ENCODE measurements at places on chromosomes 6 and 20. TPM values are rescaled to one million over a fixed set of nuclear protein-coding genes. Genes with fewer than 3 reads are reported as not detected.
A peak's percentile ranks its signal among the peaks of the same experiment; 100 is the strongest.

GRCh38 chr6:37452522-37452921 is 19.5 kb downstream of the CMTR1 start:
- no peak for DNase-seq

DNA sequence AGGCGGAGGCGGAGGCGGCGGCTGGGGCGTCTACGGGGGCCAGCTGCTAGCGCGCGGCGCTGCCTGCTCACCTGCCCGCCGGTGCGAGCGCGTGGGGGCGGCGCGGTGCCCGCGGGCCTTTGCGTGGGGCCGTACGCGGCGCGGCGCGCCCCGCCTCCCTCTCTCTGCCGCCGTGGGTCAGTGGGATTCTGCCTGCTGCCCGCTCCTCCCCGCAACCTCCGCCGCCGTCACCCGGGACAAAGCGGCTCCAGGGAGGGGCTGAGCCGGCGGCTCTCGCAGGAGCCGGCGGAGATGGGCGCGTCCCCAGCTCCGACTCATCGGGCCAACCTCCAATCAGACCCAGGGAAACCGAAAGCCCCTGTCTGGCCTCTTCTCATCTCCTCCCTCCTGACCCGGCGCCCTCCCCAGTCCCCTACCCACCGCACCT is at the start of gene RCAN2:
Gene RCAN2, minus strand, starts transcription at position 249 of the 427 bp plus-strand sequence.
- peak; percentile 85 for DNase-seq

GRCh38 chr6:36862164-36862847 is 12.3 kb downstream of the PPIL1 start:
- DNase-seq, result no peak

DNA sequence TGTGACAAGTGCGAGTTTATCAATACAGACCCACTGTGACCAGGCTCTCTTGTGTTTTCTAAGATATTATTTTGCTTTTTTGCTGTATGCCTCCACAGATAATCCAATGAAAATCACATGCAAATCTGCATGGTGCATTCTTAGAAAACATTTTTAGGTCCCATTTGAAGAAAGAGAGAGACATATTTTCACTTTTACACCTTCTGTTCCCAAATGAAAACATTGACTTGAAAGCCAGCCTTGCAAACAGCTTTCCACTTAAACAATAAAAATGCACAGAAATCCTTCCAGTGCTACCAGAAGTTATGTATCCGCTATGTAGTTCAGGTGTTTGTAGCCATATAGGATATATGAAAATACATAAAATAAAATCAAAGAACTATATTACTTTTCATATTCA is 618.0 kb downstream of the CDH26 start:
- no peak for DNase-seq

- no peak for DNase-seq
These were observed 457.8 kb downstream of the HACE1 start for GRCh38 chr6:104401926-104402325.

- DNase-seq, result no peak
These were observed 28.5 kb downstream of the OSBPL2 start for GRCh38 chr20:62266851-62267250.

GRCh38 chr6:136887953-136888352 is 34.1 kb upstream of the SLC35D3 start:
- DNase-seq, result no peak

DNA sequence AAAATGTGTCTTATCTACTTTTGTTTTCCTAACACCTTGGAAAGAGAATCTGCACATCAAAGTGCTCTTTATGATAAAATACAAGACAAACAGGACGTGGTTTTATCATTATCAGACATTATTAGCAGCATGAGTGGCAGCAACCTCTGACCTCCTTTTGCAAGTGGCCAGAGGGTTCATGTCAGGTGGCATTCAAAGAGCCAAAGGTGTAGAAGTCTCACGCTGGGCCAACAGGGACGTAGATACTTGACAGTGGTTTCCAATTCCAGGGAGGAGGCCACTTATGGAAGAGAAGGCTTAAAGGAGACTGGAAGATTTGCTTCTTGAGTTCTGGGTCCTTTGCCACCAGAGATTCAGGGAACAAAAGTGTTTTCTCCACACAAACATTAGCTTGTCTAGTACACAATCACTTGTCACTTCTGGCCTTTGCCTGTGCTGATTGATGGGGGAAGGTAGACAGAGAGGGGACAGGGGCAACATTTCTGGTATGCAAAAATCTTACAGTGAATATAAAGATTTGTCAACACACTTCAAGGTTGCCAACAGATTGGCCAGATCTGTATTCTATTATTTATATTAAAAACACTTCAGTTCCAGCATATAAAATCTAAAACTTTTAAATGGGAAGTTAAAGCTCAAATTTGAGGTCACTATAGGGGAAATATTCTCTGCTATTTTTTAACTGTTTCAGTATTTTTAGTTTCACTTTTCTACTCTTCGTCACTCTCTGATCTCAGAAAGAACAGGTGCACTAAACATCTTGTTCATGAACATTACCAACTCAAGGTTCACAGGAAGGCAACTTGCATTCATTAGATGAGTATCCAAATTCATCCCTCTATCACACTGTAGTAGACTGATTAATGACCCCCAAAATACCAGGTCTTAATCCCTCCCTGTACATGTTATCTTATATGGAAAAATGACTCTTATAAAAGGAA is 52.1 kb upstream of the FBXO30 start:
- DNase-seq, result no peak

GRCh38 chr6:30687659-30688431 is 1.4 kb upstream of the PPP1R18 start:
- DNase-seq, result no peak

- DNase-seq, result no peak
These were observed 88.3 kb downstream of the CEBPB start for GRCh38 chr20:50278684-50279531.

GRCh38 chr6:154715446-154715845 is 17.8 kb upstream of the SCAF8 start:
- DNase-seq, result no peak

DNA sequence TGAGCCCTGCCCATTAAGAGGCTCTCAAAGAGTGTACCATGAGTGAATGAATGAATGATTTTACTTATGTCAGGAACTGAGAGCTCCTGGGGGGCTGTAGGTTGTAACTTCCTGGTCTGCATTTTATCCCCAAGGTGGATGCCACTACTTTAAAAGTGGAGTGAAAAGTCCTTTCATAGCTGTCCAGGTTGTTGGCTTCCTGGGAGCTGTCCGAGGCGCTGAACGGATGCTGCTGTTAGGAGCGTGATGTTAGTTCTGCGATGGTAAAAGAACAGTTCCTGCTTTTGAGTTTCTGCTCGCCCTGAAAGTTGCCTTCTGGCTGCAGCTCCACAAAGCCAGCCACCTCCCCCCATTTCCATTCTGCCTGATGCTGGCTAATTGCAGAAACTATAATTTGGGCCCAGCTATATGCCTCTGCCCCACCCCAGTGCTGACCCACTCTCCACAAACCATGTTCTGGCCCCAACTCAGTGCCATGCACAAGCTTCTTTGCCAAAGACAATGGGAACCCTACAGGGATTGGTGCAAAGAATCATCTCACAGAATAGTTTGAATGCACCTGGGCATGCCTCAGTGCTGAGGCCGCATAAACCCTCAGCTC is 330.9 kb upstream of the CDH4 start:
- DNase-seq, result no peak

GRCh38 chr20:31547017-31547675 is 32.9 kb downstream of the HM13 start:
- peak; percentile 78 for DNase-seq

DNA sequence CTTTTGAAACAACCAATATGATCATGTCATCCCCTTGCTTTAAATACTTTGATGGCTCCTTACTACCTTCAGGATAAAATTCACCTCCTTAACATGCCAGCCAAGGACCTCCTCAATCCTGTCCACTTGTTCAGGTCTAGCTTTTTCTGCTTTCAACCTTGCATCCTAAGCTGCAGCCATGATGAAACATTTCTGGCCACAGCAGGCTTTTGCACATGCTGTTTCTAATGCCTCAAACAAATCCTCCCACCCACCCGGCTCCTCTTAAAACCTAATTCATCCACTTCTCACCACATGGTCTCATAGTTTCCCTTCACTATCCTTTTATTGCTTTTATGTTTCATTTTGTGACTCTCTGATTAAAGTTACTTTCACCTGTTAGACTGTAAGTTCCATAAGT is 124.6 kb downstream of the MYB start:
- no peak for DNase-seq

- DNase-seq, result no peak
These were observed 254.8 kb upstream of the STXBP5 start for GRCh38 chr6:146949425-146949824.

DNA sequence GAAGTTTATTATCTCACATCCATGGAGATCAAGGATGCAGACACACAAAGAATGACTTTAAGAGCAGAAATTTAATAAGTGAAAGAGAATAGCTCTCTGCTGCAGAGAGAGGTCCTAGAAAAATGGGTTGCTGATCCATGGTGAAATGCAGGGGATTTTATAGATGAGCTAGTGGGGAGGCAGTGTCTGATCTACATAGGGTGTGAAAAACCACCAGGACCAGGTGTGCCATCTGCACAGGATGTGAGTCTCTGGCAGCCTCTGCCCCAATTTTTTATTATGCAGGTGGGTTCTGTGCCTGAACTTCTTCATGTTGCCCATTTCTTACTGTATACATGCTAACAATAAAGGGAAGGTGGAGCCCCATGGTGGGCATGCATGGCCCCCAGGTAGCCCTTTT is 19.9 kb upstream of the NANP start:
- DNase-seq, result no peak

- no peak for DNase-seq
These were observed 301.4 kb downstream of the LAMA2 start for GRCh38 chr6:129184324-129184723.

- DNase-seq, result no peak
These were observed 38.3 kb upstream of the MRPS18A start for GRCh38 chr6:43725643-43726580.

DNA sequence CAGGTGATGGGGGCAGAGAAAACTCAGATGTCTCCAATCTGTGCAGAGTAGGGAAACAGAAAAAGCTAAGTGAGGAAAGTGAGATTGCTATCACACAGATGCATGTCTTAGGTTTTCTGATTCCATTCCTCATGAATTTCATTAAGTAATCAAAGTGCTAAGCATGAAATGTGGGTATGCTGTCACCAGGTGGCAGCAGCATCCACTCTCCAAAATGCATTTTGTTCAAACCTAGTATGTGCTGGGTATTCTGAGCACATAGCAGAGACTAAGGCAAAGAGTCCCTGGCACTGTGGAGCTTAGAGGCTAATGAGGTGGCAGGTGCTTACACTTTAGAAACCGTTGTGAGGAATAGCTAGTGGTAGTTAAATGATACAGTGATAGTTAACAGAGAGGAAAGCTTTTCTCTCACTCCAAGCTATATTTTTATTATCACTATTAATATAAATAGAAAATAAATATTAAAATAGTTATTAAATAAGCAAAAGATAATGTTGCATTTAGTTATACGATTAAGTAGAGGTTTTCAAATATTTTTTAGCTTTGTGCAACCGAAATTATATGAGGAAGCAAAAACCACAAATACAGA is 179.5 kb downstream of the CDH26 start:
- DNase-seq, result peak; percentile 5

GRCh38 chr20:46010491-46011391 is 2.0 kb downstream of the MMP9 start:
- no peak for DNase-seq

GRCh38 chr20:36632487-36633284 is 13.3 kb downstream of the SLA2 start:
- DNase-seq, result peak; percentile 74

- DNase-seq, result no peak
These were observed 105.5 kb downstream of the PDSS2 start for GRCh38 chr6:107353773-107354382.

- DNase-seq, result no peak
These were observed 55.9 kb downstream of the KCNQ5 start for GRCh38 chr6:72677740-72678139.

DNA sequence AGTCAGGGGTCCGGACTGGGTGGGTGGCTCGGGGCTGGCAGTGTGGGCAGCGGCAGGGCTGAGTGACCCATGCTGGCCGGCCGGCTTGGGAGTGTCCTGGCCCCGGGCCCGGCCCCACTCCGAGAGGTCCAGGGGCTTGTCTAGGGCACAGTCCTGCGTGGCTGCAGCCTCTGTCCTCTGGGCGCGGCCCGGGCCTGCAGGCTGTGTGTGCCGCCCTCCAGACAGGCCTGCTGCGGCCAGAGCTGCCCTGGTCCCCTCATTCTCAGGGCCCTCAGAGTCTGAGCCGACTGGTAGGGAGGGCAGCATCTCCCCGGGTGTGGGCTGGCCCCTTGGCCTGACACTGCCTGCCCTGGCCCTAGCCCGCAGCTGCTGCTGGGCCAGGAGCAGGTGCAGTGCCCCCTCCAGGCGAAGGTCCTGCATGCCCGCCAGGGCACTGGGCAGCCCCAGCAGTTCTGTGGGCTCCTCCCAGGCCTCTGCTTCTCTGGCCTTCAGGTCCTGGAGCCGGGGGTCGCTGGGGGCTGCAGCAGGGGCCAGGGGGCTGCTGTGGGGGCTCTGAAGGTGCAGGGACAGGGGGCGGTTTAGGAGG is 6.9 kb upstream of the CABLES2 start:
- no peak for DNase-seq

GRCh38 chr6:84052883-84053241 is 19.3 kb downstream of the MRAP2 start:
- DNase-seq, result no peak

DNA sequence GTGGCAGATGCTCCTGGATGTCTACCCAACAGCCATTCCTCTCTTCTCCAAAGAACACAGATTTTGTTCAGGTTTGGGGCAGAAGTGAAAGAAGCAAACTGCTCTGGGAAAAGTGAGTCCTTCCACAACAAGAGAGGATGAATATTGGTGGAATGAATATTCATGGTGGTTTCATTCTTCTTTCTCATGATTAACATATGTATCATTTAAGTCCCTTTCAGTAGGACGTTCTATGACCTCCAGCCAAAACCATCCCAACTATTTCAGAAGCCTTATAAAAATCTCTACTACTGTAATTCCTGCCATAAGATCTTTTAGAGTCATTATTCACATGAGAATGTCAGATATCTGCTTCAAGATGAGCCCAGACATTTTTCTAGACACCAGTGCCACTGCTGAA is 44.4 kb downstream of the MDN1 start:
- no peak for DNase-seq

The OLIG3 gene
- total RNA-seq, result 0.60 TPM

The TOX2 gene
- 3.4 TPM for total RNA-seq

The LCA5 gene
- 3.6 TPM for total RNA-seq

The PLAGL2 gene
- 26.1 TPM for total RNA-seq

The VSX1 gene
- not detected for total RNA-seq

The STX11 gene
- 0.21 TPM for total RNA-seq

The DBNDD2 gene
- 55.8 TPM for total RNA-seq

The ELOVL2 gene
- total RNA-seq, result 0.69 TPM

The FOXQ1 gene
- total RNA-seq, result not detected

The PAK5 gene
- total RNA-seq, result 0.44 TPM

All from H1 (cell line).